Cardiac muscle cell (in vitro differentiated cells and primary cell): ENCODE measurements at places on chromosomes 3 and 15.

DNA sequence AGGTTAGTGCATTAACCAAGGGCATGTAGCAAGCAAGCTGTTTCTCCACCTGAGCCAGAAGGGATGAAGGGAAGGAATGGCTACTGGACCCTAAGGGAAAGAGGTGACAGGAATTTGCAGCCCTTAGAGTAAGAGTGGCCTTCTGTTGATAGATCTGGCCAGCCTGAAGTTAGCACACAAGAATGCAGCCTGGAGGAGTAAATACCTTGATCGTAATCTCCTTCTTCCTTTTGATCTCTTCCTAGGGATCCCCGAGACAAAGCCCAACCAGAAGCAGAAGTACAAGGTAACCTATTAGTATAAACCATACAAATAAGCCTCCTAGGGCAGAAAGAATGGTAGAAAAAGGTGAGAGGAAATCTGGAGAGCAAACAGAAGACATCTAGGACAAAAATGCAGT is 134.6 kb downstream of the ATP8B4 start:
- no peak for DNase-seq

DNA sequence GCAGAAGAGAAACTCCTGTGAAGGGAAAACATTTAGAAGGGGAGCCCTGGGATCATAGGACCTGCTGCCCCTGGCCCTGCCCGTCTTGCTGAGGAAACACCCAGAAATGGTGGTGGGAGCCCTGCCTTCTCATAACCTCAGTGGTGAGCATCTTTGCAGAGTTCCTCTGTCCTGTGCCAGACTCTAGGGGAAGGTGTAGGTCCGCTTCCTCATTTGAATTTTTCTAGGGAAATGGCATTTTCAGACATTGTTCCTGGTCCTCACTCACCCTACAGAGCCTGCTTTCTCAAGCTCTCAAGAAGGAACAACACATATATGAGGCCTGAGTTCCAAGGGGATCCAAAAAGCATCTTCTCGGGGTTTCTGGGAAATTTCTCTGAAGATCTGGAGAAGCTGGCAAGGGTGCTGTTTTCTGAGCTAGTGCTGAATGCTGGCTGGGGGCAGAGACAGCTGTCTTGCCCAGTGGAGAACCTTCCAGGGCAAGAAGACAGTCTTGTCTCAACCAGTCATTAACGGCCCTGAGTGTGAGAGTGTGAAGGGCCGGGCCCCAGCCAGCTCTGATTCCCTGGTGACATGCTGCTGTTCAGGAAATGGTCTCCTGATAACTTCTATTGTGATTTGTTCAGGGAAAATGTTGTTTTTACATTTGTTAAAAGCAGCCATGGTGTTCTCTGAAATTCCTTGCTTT is 283.1 kb upstream of the LRRFIP2 start:
- DNase-seq = peak; percentile 54

DNA sequence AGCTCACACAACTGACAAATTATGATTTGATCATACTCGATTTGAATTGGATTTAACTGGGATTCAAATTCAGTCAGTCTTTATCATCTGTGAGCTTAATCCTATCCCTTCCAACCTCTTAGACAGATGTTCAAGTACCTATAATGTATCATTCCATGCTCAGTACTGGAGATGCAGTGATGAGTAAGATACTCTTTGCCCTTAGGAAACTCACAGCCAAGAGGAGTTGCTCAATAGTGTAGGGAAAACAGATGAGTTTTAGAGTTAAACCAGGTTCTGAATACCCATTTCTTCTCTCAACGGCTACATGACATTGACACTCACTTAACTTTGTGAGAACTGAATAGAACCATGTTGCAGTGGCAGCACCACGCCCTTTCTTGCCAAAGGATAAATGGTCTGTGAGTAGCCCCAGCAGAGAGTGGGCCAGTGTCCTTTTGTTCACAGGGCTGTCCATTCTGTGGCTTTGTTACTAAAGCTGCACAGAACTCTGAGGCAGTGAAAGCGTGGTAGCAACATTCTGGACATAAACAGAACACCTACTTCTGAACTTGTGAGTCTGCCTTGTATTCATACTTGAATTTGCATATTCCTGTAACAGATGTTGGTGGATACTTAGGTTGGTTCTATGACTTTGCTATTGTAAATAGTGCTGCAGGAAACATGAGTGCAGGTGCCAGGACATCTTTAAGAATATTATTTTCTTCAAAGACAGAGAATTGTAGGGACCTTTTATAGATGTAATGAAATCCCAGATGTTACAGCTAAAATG is 91.6 kb downstream of the RASA2 start:
- no peak for DNase-seq

- no peak for DNase-seq
Measured at GRCh38 chr3:43349716-43350115, 63.4 kb downstream of the SNRK start.

DNA sequence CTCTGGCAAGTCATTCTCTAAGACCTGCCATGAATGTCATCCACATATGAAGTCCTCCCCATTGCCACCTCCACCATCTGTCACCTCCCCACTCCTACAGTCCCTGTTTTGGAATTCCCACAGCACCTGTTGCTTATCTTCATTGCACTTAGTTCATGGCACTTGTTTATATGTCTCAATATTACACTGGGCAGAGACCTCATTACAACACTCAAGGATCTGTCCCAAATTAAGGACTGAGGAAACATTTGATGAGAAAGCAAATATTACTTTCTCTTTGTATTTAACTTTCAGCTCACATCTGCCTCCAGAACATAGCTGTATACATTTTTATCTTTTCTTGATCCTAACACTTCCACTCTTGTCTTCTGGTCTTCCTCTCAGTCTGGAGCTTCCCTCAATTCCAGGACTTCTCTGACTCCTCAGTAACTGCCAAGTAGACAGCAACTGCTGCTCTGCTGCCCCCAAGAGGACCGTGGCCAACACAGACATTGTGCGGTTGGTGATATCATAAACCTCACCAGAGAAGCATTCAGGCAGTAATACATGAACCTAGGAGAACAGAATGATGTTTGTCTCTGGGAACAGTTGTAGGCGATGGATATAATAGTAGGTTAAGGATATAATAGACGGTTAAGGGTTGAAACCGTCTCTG is 45.0 kb upstream of the FGF12 start:
- peak; percentile 50 for DNase-seq

- DNase-seq = peak; percentile 85
Measured at GRCh38 chr3:61807865-61808276, 246.5 kb downstream of the PTPRG start.

- DNase-seq = no peak
Measured at GRCh38 chr3:49153349-49153912, 12.7 kb downstream of the CCDC71 start.

DNA sequence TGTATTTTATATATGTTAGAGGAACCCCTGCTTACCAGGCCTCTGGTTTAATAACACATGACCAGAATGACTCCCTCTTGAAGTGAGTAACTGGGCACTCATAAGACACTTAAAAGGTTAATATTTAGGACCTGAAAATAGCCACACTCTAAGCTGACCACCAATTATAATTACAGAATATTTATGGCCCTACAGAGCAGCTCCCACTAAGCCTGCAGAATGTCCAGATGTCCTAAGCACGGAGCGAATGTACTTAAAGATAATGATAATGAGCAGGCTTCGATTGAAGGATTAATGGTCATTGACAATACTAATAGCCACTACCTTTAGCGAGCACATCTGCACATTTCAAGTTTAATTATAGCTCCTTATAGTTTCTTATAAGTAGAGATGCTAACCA is 22.8 kb upstream of the KCTD6 start:
- DNase-seq = peak; percentile 25

GRCh38 chr3:24137334-24137733 is 192.2 kb downstream of the NR1D2 start:
- DNase-seq = no peak

- DNase-seq = no peak
Measured at GRCh38 chr3:76679541-76679940, 360.4 kb upstream of the ROBO2 start.

- peak; percentile 88 for DNase-seq
Measured at GRCh38 chr3:38404286-38404685, 49.4 kb upstream of the ACVR2B start.

DNA sequence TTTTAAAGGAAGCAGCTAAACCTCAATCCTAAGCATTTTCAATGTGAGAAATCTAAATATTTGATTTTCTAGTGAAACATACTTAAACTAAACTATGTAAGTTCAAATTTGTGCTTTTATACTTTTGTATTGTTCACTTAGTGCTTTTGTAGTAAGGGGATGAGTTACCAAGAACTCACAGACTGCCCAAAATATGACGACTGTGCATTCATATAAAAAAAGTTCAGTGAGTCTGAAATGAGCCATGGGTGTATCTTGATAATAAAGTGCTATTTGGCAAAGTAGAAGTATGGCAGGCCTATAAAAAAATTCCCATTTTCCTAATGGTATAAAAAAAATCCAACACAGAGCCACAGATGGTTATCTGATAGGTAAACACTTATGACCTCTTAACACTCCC is 66.2 kb downstream of the NPTN start:
- no peak for DNase-seq

- DNase-seq = no peak
Measured at GRCh38 chr3:177561769-177562392, 364.6 kb upstream of the TBL1XR1 start.

DNA sequence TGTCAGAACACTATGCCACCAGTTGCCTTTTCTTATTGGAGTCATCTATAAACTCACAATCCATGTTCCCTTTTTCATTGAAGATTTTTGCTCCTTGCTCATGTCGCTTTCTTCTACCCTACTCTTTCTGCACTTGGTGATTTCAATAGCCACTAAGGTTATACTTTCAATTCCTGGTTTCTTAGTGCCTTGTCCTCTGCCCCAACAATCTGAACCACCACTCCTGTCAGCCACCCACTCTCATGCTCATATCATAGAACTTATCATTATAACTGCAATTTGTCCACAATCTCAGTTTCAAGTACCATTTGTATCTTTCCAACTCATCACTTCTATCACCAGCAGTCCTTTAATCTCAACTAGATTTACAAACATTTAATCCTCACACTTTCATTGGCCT is 10.0 kb upstream of the GRAMD1C start:
- no peak for DNase-seq

DNA sequence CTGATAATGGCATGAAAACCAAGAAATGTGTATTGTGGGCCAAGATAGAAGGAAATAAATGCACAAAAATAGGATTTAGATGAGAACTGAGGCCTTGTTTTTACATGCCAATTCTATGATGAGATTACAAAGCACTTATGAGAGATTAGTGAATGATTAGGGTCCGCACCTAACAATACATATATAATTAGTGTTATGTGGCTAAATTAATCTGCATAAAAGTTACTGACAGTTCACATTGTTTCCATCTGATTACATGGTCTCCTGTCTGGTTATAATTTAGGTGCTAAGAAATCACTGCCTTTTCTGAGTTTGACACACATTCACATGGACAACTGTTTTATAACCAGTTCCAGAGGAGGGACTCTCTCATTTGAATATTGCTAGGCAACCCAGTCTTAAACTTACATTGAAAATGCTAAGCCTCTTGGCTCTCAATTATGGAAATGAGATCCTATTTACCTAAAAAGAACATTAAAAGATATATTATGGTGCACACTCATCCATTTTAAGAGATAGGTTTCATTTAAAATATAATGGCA is 117.0 kb upstream of the ARL6 start:
- no peak for DNase-seq

DNA sequence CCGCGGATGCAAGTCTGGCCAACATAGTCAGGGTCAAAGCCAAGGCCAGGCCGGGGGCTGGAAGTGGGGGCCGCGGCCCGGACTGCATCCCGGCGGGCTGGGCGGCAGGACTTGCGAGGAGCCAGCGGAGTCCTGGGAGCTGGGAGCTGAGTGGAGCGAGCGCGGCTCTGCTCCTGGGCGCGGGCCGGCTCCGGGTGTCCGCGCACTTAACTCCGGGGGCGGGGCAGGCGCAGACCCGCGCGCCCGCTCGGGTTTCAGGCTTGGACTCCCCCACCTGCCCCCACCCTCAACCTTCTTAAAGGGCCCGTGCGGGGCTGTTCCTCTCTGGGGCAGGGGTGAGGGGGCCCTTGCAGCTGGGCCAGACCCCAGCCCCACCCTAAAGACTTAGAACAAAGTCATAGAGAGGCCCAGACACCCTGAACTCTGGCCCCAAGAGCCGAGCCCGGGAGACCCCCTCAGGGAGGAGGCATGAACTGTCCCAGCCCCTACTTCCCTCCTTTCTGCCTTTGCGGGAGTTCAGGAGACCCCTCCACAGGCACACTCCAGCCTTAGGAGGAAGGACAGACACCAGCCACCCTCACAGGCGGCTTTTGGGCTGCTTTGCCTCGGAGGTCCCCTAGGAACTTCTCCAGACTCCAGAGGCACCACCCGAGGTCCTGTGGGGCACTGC is at the start of gene CSPG4:
CSPG4 (minus strand) TSS at position 181 of the 670 bp plus-strand sequence; CDS start at position 88, 93 bp downstream.
- DNase-seq = peak; percentile 76

DNA sequence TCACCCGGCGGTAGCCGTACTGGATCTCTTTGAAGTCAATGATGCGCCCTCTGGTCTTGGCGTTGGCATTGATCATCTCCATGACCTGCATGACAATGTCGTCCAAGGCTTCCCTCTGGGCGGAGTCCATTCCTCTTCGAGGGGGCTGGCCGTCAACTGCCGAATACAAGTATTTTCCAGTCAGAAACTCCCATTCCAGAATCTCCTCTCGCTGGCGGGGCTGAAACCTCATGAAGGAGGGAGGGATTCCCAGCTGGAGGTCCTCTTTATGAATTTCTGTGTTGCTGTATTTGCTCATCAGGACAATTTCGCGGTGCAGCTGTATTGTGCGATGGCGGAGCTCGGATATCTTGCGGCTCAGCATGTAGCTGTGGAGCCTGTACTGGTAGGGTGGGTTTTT is 73.4 kb downstream of the CHSY1 start:
- no peak for DNase-seq

DNA sequence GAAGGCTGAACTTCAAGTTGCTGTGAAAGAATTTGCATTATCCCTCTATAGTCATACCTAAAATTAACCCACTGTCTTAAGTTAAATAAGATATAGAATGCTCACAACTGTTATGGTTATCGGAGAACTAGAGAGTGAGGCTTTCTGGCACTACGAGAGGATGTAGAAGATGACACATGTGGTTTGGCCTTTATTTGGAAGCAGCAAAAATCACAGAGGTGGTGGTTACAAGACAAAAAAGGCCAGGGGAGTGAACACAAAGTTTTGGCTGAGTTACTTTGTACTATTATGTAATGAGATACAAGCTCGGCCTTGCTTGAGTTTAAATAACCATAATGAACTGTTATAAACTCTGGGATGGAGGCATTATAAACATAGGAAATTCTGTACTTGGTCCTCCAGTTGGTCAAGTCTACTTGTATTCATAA is 78.3 kb upstream of the ICE2 start:
- DNase-seq = no peak

DNA sequence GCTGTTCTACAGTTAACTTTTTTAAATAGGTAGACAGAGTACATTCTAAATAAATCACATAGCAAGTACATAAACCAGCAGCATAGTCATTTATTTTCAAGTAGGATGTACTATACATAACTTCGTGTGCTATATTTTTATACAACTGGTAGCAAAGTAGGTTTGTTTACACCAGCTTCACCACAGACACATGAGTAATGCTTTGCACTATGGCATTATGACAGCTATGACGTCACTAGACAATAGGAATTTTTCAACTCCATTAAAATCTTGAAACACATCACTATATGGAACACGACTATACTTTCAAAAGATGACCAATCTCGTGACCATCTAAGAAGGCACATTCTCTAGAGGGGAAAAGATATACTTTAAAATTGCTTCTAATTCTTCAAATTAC is 3.5 kb downstream of the TEX55 start:
- no peak for DNase-seq

GRCh38 chr3:35777563-35778554 is 138.5 kb downstream of the ARPP21 start:
- peak; percentile 9 for DNase-seq
